Activated CD8-positive, alpha-beta T cell treated with anti-CD3 and anti-CD28 coated beads, Interleukin-2, amount 10 ng/mL, durations not matched to agents 7 days and 5 days (primary cell): ENCODE measurements at places on chromosomes 11 and 22. TPM values are rescaled to one million over a fixed set of nuclear protein-coding genes. Genes with fewer than 3 reads are reported as not detected.

MUC5AC gene
- not detected for total RNA-seq

SLC6A5 gene
- total RNA-seq, result not detected

F2 gene
- not detected for total RNA-seq

GPR83 gene
- total RNA-seq, result not detected

DNAJC24 gene
- 13.7 TPM for total RNA-seq

MUC15 gene
- total RNA-seq, result not detected

ANO9 gene
- total RNA-seq, result 78.9 TPM

LMO2 gene
- total RNA-seq, result not detected

KLHL35 gene
- total RNA-seq, result 0.31 TPM

BIRC3 gene
- 12.9 TPM for total RNA-seq

MS4A6A gene
- not detected for total RNA-seq

SEPTIN5 gene
- total RNA-seq, result not detected

FREY1 gene
- total RNA-seq, result 2.1 TPM

PDE3B gene
- 81.4 TPM for total RNA-seq

DNA sequence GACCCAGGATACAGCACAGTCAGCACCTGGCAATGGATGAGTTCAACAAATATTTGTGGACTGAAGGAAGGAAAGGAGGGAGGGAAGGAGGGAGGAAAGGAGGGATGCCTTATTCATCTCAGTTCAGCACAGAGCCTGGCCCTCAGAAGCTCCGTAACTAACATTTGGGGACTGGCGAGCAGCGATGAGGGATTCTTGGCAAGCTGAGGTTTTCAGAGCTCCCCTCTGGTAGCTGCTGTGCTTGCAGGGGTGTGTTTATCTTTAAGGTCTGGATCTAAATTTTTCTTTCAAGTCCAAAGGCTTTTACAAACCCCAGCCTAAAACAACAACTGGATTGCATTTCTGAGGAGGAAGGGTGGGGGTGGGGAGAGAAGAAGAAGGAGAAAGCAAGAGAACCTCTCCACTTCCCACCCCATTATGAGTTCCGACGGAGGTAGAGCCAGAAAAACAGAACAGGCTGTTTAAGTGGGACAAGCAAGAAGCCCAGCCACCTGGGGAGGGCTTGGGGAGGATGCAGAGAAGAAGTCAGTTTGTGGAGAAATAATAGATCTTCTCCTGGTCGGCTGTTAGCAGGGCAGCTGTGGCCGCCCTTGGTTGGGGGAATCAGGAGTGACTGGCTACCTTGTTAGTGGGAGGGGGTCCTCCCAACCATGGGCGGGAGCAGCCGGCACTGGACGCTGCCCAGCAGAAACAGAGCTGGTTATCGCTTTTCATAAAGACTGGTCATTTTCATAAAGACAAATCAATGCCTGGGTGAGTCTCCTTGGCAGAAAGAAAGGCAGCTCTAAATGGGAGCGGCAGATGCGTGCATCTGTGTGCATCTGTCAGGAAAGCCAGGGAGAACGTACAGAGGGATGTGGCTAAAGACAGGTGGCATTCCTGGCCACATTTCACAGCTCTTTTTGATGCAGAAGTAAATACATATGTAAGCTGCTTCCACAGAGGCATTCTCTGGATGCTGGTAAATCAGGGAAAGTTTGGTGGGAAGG is 78.0 kb downstream of the TSPAN18 start:
- H3K27me3 ChIP-seq, result peaks cover 12% of the 10 kb centered on the region
- DNase-seq, result no peak
- no peaks in the 10 kb centered on the region for H3K4me1 ChIP-seq
- no peaks in the 10 kb centered on the region for H3K36me3 ChIP-seq
- no peak overlapping the region for H3K27ac ChIP-seq

DNA sequence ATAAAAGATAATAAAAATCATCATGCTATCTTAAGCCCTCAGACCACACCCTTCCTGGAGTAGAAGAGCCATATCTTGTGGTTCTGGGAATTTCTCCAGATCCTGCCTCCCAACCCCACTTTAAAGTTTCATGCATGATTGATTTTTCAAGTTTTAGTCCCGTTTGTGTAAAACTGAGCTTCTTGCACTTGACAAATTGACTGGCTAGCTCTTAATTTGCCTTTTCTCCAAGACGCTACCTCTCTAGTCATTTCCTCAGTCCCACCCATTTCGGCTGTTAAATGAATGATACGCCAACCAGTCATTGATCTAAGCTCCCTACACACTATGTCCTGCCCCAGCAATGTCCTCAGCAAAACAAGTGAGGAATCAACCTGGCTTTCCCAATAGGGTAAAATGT is 71.8 kb upstream of the TEAD1 start:
- H3K27ac ChIP-seq, result no peak overlapping the region
- peaks cover 7% of the 10 kb centered on the region for H3K4me1 ChIP-seq

GRCh38 chr11:32831221-32831620 is 1.5 kb downstream of the PRRG4 start:
- H3K36me3 ChIP-seq, result no peaks in the 10 kb centered on the region
- no peak overlapping the region for H3K27ac ChIP-seq
- no peak for DNase-seq
- H3K27me3 ChIP-seq, result peaks cover 47% of the 10 kb centered on the region

GRCh38 chr11:118213781-118214180 is 11.0 kb downstream of the JAML start:
- H3K27me3 ChIP-seq, result no peaks in the 10 kb centered on the region
- H3K36me3 ChIP-seq, result peaks cover 82% of the 10 kb centered on the region
- peak overlapping the region; percentile 76 for H3K4me3 ChIP-seq
- DNase-seq, result no peak
- peaks cover 95% of the 10 kb centered on the region for H3K4me1 ChIP-seq
- peak overlapping the region; percentile 94 for H3K27ac ChIP-seq

DNA sequence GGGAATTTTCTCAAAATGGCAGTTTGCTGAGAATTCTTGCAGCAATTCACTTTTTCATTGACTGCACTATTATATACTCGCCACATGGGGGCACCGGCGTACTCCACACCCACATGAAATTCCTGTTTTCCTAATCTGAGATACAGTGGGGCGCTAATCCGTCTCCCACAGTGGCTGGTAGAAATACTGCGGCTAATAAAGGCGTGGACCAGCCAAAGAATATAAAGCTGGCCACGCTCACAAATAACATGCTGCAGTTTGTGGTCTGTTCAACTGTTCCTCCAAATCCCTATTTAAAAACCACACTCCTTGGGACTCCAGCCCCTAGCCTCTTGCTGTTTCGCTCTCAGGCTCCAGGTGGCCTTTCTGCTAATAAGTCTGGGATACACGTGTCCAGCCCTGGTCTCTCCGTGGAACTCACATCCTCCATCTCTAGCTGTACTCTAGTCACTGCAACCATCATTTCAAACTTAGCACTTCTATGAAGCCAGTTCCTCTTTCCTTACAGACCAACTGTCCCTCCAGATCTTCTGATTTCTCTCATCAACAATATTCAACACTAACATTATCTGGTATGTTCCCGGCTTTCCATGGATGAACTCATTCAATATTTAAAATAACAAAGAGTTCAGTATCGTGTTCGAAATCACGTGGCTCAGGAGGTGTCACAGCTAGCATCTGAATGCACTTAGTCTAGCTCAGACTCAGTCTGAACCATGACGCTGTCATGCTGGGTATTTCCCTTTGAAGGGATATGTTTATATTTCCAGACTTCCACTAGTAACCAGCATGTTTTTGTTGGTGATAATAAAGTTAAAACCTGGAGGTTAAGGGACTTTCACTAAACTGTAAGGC is 22.0 kb downstream of the TBRG1 start:
- no peak overlapping the region for H3K4me3 ChIP-seq
- H3K36me3 ChIP-seq, result peaks cover 3% of the 10 kb centered on the region
- no peak overlapping the region for H3K27ac ChIP-seq
- H3K27me3 ChIP-seq, result no peaks in the 10 kb centered on the region
- no peaks in the 10 kb centered on the region for H3K4me1 ChIP-seq

GRCh38 chr11:665704-666281 is 28.7 kb downstream of the DRD4 start:
- peaks cover 5% of the 10 kb centered on the region for H3K4me1 ChIP-seq
- H3K27ac ChIP-seq, result no peak overlapping the region
- no peaks in the 10 kb centered on the region for H3K27me3 ChIP-seq
- DNase-seq, result no peak

- peaks cover 35% of the 10 kb centered on the region for H3K27me3 ChIP-seq
- no peak for DNase-seq
- no peaks in the 10 kb centered on the region for H3K36me3 ChIP-seq
- no peak overlapping the region for H3K4me3 ChIP-seq
- H3K27ac ChIP-seq, result no peak overlapping the region
These were observed 1.4 kb upstream of the CSF2RB start for GRCh38 chr22:36911887-36912661.

DNA sequence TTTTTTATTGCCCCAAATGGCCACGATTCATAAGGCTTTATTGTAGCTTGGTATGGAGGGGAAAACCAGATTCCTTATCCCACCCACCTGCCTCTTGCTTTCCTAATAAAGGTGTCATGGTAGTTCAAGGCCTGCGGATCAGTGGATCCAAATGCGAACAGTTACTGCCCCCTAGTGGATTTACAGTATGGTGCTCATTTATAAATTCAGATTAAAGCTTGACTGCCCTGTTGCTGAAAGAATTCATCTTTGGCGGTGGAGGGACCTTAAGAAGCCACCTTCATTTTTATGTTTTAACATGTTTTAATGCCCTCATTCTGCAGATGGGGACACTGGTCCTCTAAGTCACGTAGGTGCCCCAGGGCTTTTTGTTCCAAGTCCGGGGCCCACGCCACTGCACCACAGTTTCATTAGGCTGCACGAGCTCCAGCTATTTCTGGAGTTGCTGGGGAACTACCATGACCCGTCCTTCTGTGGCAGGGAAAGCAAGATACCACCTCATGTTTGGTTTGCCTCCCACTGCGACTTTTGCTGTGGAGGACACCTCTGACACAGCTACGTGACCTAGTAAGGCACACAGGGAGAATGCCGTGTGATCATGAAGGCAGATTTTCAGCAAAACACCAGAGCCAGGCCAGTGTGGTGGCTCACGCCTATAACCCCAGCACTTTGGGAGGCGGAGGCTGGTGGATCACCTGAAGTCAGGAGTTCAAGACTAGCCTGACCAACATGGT is 15.6 kb upstream of the INCENP start:
- no peak overlapping the region for H3K4me3 ChIP-seq
- H3K36me3 ChIP-seq, result no peaks in the 10 kb centered on the region
- H3K27me3 ChIP-seq, result peaks cover 12% of the 10 kb centered on the region
- H3K27ac ChIP-seq, result no peak overlapping the region
- H3K4me1 ChIP-seq, result peaks cover 22% of the 10 kb centered on the region

DNA sequence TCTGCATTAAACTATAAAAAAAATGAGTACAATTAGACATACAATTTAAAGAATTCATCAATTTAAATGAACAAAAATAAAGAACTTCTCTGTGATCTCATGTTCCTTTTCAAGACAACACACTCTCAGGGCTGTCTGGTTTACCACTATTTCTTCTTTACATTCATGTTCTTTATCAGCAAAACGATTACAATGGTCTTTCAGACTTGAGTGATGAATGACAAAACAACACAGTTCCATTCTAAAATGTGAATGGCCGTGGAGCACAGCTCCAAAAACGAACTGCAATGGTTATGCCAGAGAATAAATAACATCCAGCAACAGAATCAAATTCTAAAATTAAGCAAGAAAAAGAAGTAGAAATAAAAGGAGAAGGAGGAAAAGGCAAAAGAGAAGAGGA is 113.1 kb downstream of the CADM1 start:
- DNase-seq, result no peak
- H3K27ac ChIP-seq, result no peak overlapping the region
- H3K27me3 ChIP-seq, result no peaks in the 10 kb centered on the region

- no peak overlapping the region for H3K27ac ChIP-seq
- DNase-seq, result no peak
- H3K4me1 ChIP-seq, result peaks cover 18% of the 10 kb centered on the region
- H3K4me3 ChIP-seq, result no peak overlapping the region
These were observed 39.2 kb downstream of the BIRC2 start for GRCh38 chr11:102386136-102386734.

DNA sequence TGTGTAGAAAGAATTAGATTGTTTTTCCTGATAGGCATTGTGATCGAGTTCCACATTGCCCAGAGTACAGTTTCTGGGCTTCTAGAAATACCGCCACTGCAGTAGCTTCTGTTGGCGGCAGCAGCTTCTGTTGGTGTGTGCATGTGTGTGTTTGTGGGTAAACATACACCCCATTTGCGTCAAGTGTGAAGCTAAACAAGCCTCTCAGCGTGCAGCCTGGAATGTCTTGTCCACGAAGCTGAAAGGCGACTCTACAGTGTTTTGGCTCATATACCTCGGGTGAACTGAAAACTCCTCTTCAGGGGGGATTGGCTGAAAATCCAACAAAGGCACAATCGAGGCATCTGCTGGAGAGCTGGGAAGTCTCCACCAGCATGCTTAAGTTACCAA is 112.0 kb upstream of the E2F8 start:
- no peak overlapping the region for H3K27ac ChIP-seq
- H3K36me3 ChIP-seq, result no peaks in the 10 kb centered on the region
- no peak for DNase-seq
- H3K4me3 ChIP-seq, result no peak overlapping the region
- peaks cover 29% of the 10 kb centered on the region for H3K27me3 ChIP-seq
- no peaks in the 10 kb centered on the region for H3K4me1 ChIP-seq

GRCh38 chr11:46492532-46492931 is 101.0 kb upstream of the CHRM4 start:
- H3K27me3 ChIP-seq, result no peaks in the 10 kb centered on the region
- H3K4me1 ChIP-seq, result peaks cover 5% of the 10 kb centered on the region
- H3K4me3 ChIP-seq, result no peak overlapping the region
- no peak for DNase-seq

GRCh38 chr11:130551388-130551787 is 102.9 kb downstream of the ADAMTS15 start:
- H3K4me1 ChIP-seq, result no peaks in the 10 kb centered on the region
- DNase-seq, result no peak
- peaks cover 4% of the 10 kb centered on the region for H3K27me3 ChIP-seq

GRCh38 chr22:42396621-42397331 is 35.4 kb downstream of the NFAM1 start:
- peaks cover 11% of the 10 kb centered on the region for H3K4me1 ChIP-seq
- H3K36me3 ChIP-seq, result no peaks in the 10 kb centered on the region
- H3K27ac ChIP-seq, result no peak overlapping the region
- no peak for DNase-seq
- H3K4me3 ChIP-seq, result no peak overlapping the region

DNA sequence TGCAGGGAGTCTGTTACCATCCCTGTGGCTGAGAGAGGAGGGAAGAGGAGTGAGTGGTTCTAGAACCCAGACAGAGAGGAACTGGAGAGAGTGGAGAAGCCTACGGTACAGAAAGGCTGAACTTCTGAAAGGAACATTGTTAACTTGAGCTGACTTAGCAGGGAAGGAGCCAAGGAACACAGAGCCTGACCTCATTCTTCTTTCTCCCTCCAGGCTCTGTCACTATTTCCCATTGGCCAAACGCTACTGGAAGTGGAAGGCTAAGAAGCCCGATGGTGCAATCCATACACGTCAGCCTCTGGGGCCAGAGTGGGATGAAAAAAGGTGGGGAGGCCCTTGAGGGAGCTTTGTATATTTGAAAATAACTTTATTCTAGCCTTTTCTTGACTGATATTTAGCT is 16.5 kb upstream of the WT1 start:
- DNase-seq, result no peak
- H3K36me3 ChIP-seq, result no peaks in the 10 kb centered on the region
- H3K27ac ChIP-seq, result no peak overlapping the region
- H3K4me3 ChIP-seq, result no peak overlapping the region

- peaks cover 31% of the 10 kb centered on the region for H3K36me3 ChIP-seq
- no peak overlapping the region for H3K27ac ChIP-seq
- no peak overlapping the region for H3K4me3 ChIP-seq
These were observed 32.7 kb downstream of the POLR3H start for GRCh38 chr22:41511521-41511968.
